ENCODE measurements at places on chromosomes 5 and 9. TPM values are rescaled to one million over a fixed set of nuclear protein-coding genes. Genes with fewer than 3 reads are reported as not detected.
A peak's percentile ranks its signal among the peaks of the same experiment; 100 is the strongest.

GRCh38 chr5:178526773-178527457 is 63.3 kb downstream of the COL23A1 start:
- no peaks in the 10 kb centered on the region for H3K36me3 ChIP-seq
- DNase-seq = no peak
- no peak overlapping the region for H3K27ac ChIP-seq
- no peaks in the 10 kb centered on the region for H3K27me3 ChIP-seq

DNA sequence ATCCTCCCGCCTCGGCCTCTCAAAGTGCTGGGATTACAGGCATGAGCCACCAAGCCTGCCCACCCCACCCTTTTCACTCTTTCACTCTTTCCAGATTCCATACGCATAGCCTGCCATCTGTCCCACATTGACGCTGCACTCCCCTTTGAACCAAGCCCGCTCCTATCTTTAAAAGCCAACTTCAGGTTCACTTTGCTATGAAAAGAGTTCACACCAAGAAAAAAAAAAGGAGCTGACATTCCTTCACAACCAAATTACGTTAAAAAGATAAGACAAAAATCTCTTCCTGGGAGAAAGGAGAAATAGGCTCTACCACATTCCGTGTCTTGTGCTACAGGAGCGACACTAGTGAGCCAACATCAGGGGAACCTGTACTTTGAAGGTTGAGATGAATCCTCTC is 41.5 kb downstream of the DMRT1 start:
- H3K36me3 ChIP-seq = no peaks in the 10 kb centered on the region
- H3K27ac ChIP-seq = no peak overlapping the region
- DNase-seq = no peak

DNA sequence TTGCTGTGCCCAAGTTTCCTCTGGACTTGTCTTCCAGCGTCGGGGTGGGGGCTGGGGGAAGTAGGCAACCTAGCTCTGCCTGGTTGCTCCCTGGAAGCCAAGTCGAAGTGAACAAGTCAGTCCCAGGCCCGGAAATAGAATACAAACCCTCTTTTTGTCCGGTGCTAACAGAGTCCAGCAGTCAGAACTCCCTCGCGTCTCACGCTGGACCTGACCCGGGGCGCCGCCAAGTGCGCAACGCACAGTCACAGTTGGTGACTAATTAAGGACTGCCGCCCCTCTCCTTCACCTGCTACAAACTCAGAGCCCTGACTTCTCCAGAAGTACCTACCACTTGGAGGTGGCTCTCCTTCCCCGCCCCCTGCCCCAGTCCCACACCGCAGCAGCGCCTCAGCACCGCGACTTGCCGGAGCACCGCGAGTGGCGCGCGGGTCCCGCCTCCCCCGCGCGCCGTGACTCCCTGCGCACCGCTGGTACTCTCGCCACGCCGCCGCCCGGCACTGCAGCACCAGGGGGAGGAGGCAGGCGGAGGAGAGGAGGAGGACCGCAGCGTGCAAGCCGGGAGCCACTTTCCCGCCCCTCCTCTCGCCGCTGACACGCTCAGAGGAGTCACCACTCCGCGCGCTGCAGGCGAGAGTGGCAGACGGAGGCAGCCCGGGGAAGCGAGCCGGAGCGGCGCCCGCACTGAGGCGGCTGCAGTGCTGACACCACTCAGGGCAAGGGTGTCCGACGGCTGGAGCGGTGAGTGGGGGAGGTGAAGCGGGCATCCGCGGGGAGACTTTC is at the start of gene SV2C:
SV2C (plus strand) TSS at position 612 of the 783 bp plus-strand sequence. CDS start 48,368 bp downstream, outside the sequence.
- no peak within 1 kb of the TSS for H3K27ac ChIP-seq
- H3K27me3 ChIP-seq = peaks cover 90% of the 10 kb centered on the region
- H3K4me3 ChIP-seq = peak within 1 kb of the TSS; percentile 35
- no peak for DNase-seq
- peaks cover 33% of the 10 kb centered on the region for H3K4me1 ChIP-seq

DNA sequence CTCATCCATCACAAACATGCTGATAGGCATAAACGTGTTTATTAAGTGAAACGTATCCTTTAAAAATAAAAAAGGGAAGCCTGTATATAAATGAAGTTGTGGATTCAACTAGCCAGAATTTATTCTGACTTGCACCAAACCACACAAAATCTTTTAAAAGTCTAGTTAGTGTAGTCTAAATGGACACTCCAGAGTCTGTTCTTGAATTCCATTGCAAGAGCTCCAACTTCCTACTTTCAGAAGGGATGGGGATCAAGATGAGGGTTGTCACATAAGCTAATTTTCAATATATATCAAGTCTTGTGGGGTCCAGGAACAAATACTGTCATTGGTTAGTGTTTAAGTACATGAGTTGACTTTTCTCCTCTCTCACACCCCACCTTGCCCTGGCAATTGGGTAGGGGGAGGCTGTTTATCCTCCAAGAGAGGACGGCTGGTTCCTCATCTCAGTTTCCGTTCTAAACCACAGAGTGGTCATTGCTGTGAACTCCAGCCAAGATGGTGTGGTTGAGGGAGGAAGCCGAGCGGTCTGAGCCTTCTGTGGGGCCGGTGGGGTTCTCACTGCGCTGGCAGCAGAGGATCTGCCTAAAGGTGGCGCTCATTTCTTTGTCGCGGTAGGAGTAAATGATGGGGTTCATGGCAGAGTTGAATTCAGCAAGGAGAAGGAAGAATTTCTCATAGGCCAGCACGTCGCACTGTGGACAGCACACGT is 163.2 kb downstream of the LPAR1 start:
- H3K4me3 ChIP-seq = no peak overlapping the region
- DNase-seq = no peak
- H3K36me3 ChIP-seq = no peaks in the 10 kb centered on the region
- no peak overlapping the region for H3K27ac ChIP-seq

DNA sequence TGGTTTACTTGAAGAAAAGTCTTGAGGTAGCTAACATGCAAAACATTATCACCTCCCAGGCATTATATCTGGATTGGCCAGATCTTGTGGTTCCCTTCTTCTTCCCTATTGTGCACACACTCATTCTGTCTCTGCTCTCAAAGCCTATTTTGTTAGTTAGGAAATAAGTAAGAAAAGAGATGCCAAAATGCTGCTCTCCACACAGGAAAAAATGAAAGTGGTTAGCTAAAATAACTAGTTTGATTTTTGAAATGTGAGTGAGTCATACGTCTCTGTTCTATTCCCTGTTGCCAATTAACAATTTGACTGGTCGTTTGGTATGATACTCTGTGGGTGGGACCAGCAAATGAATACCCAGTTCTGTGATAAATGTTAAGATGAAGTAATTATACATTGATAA is 28.1 kb downstream of the LMNB1 start:
- H3K27me3 ChIP-seq = no peaks in the 10 kb centered on the region
- no peaks in the 10 kb centered on the region for H3K4me1 ChIP-seq
- no peak overlapping the region for H3K4me3 ChIP-seq
- DNase-seq = no peak
- no peaks in the 10 kb centered on the region for H3K36me3 ChIP-seq
- H3K27ac ChIP-seq = no peak overlapping the region

DNA sequence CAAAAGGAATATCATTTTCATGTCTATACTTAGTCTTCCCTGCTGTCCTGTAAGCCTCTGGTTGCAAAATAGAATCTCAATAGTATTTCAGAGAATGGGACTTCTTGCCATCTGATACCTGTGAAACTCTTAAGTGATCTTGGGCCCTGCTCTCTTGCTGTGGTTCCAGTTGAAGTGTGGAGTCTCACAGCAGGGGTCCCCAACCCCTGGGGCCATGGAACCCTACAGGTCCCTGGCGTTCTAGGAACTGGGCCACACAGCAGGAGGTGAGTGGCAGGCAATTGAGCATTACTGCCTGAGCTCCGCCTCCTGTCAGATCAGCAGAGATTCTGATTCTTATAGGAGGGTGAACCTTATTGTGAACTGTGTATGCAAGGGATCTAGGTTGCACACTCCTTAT is 65.9 kb downstream of the ZSWIM6 start:
- H3K36me3 ChIP-seq = no peaks in the 10 kb centered on the region
- no peak for DNase-seq
- peaks cover 53% of the 10 kb centered on the region for H3K4me1 ChIP-seq
- no peak overlapping the region for H3K4me3 ChIP-seq
- no peaks in the 10 kb centered on the region for H3K27me3 ChIP-seq

GRCh38 chr9:128254855-128255759 is 20.7 kb downstream of the GOLGA2 start:
- no peak for DNase-seq
- no peak overlapping the region for H3K4me3 ChIP-seq
- peaks cover 21% of the 10 kb centered on the region for H3K27me3 ChIP-seq
- peaks cover 14% of the 10 kb centered on the region for H3K4me1 ChIP-seq
- peaks cover 42% of the 10 kb centered on the region for H3K36me3 ChIP-seq

DNA sequence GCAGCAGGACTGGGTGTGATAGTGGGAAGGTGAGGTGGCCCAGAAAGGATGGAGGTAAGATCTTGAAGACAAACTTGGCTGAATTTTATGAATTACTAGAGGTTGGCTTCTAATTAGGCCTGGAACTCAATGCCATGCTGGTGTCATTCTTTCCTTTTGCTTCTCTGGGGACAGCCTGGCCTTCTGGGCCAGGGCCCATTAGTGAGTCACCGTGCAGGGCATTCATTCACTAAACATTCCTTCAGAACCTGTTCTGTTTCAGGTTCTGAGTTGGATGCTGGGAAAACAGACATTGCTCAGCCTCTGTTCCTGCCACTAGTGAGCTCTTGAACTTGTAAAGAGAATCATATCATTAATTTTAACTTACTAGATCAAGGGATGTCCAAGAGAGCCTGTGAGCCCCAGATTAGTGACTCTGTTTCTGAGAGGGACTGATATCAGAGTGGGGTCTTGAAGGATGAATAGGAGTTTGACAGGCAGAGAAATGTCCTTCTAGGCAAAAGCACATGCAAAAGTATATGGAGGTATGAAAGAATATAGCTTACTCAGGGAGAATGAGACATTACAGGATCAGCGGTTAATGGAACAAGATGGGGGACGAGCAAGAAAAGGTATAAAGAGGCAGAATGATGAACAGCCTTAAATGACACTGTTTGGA is 66.5 kb downstream of the LHX2 start:
- no peaks in the 10 kb centered on the region for H3K36me3 ChIP-seq
- no peak for DNase-seq
- no peaks in the 10 kb centered on the region for H3K4me1 ChIP-seq
- no peak overlapping the region for H3K4me3 ChIP-seq
- H3K27ac ChIP-seq = no peak overlapping the region

GRCh38 chr5:158642879-158643278 is 456.8 kb downstream of the EBF1 start:
- H3K27ac ChIP-seq = no peak overlapping the region
- H3K27me3 ChIP-seq = no peaks in the 10 kb centered on the region
- no peaks in the 10 kb centered on the region for H3K4me1 ChIP-seq
- DNase-seq = no peak
- H3K36me3 ChIP-seq = no peaks in the 10 kb centered on the region

DNA sequence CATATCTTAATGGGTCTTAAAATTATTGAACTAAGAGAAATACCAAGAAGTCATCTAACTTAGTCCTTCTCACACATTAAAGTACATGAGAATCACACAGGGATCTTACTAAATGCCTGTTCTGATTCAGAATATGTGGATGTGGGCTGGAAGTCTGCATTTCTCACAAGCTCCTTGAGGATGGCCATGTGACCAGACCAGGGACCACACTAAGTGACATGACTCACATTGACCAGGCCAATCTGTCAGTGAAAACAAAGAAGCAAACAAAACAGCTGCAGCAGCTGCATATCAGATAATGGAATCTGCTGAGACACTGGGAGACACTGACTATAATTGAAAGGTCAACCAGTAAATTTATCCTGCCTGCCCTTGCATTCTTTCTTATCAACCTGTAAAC is 110.5 kb downstream of the ADAMTS12 start:
- no peak overlapping the region for H3K27ac ChIP-seq
- H3K4me3 ChIP-seq = no peak overlapping the region
- H3K4me1 ChIP-seq = no peaks in the 10 kb centered on the region
- no peaks in the 10 kb centered on the region for H3K27me3 ChIP-seq

- no peak overlapping the region for H3K27ac ChIP-seq
- H3K4me1 ChIP-seq = no peaks in the 10 kb centered on the region
- DNase-seq = no peak
- H3K4me3 ChIP-seq = no peak overlapping the region
Observed at GRCh38 chr5:60805463-60805862, 38.6 kb downstream of the ELOVL7 start.

- no peak for DNase-seq
- peak overlapping the region; percentile 93 for H3K27ac ChIP-seq
- H3K4me3 ChIP-seq = peak overlapping the region; percentile 72
- no peaks in the 10 kb centered on the region for H3K27me3 ChIP-seq
Observed at GRCh38 chr5:95734187-95734586, 3.1 kb downstream of the RHOBTB3 start.

GRCh38 chr5:16970260-16970659 is 34.2 kb upstream of the MYO10 start:
- H3K27me3 ChIP-seq = no peaks in the 10 kb centered on the region
- DNase-seq = no peak
- H3K4me3 ChIP-seq = no peak overlapping the region
- H3K4me1 ChIP-seq = no peaks in the 10 kb centered on the region
- H3K27ac ChIP-seq = no peak overlapping the region

GRCh38 chr9:98917746-98918487 is 25.8 kb upstream of the COL15A1 start:
- peak overlapping the region; percentile 8 for H3K27ac ChIP-seq
- no peaks in the 10 kb centered on the region for H3K36me3 ChIP-seq

DNA sequence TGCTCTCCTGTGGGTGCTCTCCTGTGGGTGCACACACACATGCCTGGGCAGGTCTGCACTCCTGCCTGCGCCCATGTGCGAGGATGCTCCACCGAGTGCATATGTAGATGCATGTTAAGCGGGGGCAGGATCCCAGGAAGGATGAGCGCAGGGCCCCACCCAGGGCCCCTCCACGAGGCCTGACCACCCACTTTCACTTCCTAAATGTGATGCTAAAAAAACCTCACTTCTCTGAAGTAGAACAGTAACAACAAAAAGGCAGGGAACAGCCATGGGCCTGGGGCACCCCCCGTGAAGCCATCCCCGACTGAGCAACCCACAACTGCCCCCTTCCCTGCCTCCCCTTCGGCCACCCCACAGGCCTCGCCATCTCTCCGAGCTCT is 48.2 kb upstream of the SARDH start:
- peaks cover 11% of the 10 kb centered on the region for H3K4me1 ChIP-seq
- no peak for DNase-seq
- no peaks in the 10 kb centered on the region for H3K36me3 ChIP-seq
- no peaks in the 10 kb centered on the region for H3K27me3 ChIP-seq
- no peak overlapping the region for H3K4me3 ChIP-seq

DNA sequence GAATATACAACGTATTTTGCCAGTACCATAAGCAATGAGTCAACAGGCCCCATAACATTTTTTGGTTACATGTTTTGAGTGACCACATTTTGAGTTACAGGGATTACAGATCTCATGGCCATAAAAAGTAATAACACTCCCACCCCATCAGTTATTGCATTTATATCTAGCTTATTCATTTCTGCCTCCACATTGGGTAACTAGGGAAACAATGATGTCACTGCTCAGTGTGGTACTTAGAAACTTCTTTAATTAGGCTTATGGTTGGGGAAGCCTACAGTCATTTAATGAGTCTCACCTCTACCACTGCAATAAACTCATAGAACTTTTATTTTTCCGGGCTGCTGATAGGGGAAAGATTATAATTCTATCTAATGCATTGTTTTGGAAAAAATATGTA is 39.9 kb upstream of the SMIM15 start:
- no peaks in the 10 kb centered on the region for H3K27me3 ChIP-seq
- DNase-seq = no peak
- no peak overlapping the region for H3K4me3 ChIP-seq

GRCh38 chr5:137415231-137415681 is 83.9 kb downstream of the SPOCK1 start:
- H3K4me3 ChIP-seq = no peak overlapping the region
- DNase-seq = peak; percentile 68
- H3K36me3 ChIP-seq = no peaks in the 10 kb centered on the region
- peaks cover 16% of the 10 kb centered on the region for H3K4me1 ChIP-seq

Gene C8G
- not detected for total RNA-seq

Gene PCDHA6
- 0.83 TPM for total RNA-seq

Gene TEK
- 17.4 TPM for total RNA-seq

Gene ANKRA2
- total RNA-seq = 28.2 TPM
